ENCODE measurements at places on chromosomes 4 and X.

DNA sequence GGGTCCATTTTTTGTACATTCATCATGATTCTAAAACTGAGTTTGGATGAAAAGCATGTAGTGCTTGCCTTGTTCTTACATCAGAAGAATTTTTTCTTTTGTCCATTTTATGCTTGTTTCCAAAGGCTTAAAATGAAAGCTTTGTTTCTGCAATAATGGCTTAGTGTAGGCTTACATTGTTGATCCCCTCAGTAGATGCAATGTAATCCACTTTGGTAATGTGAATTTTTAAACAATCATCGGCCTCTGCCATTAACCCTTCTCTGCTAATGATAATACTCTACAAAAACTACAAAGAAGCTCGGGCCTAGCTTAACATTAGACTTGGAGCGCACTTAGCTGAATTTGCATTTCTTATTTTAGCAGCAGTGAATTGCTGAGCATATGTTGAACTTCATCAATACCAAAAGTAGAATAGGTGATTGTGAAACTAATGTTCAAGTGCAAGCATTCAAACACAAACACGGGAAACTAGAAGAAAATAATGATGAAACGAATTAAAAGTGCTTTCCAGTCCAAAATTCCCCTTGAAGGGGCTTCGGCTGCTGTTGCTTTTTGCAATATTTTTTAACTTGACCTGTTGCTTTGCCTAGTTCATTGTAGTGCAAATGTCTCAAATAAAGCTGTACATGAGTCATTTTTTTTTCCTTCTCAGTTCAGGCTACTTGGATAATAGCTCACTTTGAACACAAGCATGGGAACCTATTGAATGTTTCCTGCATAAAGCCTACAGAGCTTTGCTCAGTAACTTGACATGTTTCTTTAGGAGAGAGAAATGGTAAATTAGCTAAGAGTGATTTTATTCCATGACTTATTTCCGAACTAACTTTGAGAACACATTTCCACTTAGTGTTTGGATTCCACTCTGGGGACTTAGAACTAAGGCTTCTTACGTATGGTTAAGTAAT, 66.5 kb downstream of the SLIT2 start:
- no peak for DNase-seq

DNA sequence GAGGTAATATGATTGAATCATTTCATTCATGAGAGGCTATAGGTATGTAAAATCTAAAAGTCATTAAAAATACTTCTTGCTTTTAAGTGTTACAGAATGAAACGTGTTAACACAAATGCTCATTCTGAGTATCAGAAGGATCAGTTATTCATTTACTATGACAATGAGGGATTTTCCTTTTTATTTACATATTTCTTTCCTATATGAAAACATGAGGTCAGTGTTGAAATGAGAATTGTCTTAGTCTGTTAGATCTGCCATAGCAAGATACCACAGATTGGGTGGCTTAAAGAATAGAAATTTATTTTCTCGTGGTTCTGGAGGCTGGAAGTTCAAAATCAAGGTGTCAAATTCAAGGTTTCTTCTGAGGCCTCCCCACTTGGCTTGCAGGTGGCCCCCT, 181.2 kb downstream of the ARHGAP10 start:
- DNase-seq, result no peak

- DNase-seq, result no peak
These were observed 57.6 kb downstream of the N4BP2 start for GRCh38 chr4:40114206-40114605.

DNA sequence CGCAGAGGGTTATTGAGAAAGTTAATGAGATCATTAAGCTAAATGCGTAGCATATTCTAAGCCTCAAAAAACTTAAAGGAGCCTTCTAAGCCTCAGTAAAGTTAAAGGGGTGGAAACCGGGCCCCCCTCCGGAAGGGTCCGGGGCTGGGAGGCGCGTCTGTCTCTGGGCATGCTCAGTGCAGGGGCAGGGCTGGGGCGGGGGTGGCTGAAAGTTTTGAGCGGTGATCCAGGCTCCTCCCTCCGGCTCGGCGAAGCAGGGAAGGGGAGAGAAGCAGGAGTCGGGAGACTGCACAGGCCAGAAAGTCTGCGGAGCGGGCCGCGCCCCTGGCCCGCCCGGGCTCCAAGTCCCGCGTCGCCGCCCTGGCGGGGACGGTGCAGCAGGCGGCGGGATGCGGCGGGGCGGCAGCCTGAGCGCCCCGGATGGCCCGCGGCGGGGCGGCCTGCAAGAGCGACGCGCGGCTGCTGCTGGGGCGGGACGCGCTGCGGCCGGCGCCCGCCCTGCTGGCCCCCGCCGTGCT, at the start of gene EVC:
TSS of gene EVC (plus strand) at position 241 of the 518 bp plus-strand sequence. CDS start at position 421, 180 bp downstream.
- DNase-seq, result peak; percentile 78

DNA sequence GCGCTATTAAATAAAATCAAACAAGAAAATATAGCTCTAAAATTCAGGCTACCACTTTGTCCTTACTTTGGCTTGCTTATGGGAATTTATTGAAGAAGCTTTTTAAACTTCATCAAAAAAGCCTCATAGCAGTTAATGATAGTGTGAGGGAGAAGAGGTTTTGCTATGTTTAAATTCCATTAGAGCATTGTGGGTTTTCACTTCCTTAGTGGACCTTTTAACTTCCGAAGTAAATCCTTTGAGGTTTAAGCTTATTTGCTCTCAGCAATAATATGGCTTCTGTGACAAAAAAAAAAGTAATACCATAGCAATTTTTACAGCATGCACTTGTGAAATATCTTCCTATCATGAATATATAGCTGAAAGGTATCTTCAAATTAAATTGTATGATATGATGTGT, 120.2 kb upstream of the NDST4 start:
- DNase-seq, result no peak

DNA sequence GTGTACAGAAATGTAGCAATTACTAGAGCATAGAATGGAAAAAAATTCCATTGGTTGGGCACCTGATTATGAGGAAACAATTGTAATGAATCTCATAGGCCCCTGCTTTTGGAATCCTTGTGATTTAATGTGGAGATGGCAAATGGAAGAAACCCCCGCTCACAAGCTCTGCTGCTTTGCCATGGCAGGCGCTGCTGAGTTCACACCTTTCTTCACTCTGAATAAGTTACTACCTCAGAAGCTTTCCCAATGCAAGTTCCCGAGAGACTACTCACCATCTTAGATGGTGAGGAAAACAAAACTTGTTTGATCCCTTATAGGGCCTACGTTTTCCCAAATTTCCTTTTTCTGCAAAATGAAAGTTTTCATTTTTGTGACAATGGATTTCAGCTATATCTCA, 266.6 kb upstream of the TAPT1 start:
- DNase-seq, result no peak

DNA sequence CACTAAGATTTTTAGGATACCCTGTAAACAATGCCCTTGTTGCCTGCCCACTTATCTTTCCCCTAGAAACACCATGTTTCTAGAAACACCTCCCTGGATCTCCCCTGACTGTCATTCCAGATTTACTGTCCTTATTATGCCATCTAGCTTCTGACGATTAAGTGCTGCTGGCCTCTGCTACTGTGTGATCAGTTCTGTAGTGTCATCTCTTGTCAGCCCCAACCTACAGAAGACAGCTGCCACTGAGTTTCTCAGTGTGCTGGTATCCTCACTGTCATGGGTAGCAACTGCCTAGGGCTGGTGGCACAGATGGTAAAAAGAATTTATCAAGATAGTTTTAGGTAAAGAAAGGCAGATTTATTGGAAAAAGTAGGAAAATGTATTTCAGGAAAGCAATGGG, 68.7 kb upstream of the WWC2 start:
- DNase-seq, result no peak

GRCh38 chr4:146477054-146477453, 44.7 kb downstream of the SLC10A7 start:
- no peak for DNase-seq

- DNase-seq, result no peak
These were observed 63.9 kb downstream of the RS1 start for GRCh38 chrX:18607966-18608365.

DNA sequence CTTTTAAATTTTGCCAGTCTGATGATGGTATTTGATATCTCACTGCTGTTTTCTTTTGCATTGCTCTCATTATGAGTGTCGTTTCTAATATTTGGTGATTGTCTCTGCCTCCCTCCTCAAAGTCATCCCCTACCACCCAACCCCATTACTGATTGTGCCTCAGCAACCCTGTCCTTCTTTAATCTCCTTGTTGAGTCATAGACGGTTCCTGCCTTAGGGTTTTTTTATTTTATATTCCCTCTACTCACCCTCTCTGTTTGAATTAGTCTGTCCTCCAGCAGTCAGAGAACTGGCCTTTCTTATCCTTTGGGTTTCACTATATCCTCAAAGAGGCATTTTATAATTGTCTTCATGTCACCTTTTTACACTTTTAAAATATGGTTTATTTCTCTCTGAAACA, 409.3 kb upstream of the CPEB2 start:
- no peak for DNase-seq

DNA sequence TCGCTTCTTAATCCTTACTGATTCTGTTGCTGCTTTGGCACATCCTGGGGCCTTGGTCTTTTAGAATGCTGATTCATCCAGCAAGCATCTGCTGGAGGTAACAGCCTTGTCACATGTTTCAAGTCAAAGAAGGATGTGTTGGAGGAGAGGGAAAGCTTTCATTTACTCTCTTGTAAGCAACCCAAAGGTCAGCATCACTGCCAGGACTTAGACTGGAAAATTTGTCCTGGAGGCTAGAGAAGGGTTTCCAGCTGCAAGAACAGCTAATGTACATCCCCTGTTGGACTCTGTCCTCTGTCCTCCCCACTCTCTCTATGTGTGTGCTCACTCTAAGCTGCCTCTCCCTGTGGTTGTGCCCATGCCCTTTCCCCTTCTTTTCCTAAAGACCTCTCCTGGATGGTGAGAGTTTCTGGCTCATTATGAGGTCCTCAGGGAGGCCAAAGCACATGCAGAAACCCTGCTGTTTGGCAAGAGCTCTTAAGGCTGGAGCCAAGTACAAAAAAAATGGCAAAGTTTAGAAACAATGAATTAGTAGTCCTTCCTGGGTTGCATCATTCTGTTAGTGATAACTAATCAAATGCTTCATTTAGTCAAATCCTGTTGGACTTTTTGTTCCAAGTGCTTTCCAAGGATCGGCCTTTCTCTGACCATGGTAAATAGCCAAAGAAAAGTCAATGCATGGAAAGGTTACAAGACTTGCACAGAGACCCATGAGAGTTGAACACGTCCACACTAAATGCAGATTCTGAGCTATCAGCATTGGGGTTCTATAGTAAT, 13.4 kb upstream of the SRPX start:
- peak; percentile 51 for DNase-seq

Measured in mucosa of gallbladder (tissue), 1 donor.